ENCODE measurements at places on chromosomes 3 and 15. TPM values are rescaled to one million over a fixed set of nuclear protein-coding genes. Genes with fewer than 3 reads are reported as not detected.

DNA sequence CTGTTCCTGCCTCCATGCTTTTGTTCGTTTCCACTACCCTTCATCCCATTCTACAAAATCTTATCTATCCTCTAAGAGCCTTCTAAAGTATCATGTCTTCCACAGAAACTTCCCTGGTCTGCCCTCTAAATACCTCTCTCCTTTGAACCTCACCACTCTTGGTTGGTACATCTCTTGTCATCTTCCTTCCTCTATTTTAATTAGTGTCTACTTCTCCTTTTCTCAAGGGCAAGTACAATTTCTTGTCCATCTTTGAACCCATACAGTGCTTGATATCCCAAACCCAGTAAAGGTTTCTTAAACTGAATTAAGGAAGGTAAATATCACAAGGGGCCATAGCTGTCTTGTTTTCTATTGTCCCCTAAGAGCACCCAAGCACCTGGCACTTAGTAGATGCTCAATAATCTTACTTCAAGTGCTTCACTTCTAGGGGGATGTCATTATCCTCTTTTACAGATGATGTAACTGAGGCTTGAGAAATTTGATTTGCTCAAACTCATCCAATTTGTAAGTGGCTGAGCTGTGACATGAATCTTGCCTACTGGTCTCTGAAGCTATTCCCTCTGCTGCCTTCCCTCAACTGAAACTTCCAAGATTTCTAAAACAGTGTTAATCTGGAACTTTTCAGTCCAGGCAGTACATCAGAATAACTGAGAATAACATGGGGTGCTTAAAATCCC is 2.6 kb upstream of the DAPK2 start:
- DNase-seq, result no peak
- H3K36me3 ChIP-seq, result no peaks in the 10 kb centered on the region
- peaks cover 18% of the 10 kb centered on the region for H3K4me1 ChIP-seq
- H3K4me3 ChIP-seq, result no peak overlapping the region

- H3K36me3 ChIP-seq, result peaks cover 12% of the 10 kb centered on the region
- H3K27me3 ChIP-seq, result no peaks in the 10 kb centered on the region
- no peak for DNase-seq
- H3K4me1 ChIP-seq, result no peaks in the 10 kb centered on the region
These were observed 26.4 kb downstream of the RTF1 start for GRCh38 chr15:41443275-41443674.

The GCSAM gene
- not detected for total RNA-seq

DNA sequence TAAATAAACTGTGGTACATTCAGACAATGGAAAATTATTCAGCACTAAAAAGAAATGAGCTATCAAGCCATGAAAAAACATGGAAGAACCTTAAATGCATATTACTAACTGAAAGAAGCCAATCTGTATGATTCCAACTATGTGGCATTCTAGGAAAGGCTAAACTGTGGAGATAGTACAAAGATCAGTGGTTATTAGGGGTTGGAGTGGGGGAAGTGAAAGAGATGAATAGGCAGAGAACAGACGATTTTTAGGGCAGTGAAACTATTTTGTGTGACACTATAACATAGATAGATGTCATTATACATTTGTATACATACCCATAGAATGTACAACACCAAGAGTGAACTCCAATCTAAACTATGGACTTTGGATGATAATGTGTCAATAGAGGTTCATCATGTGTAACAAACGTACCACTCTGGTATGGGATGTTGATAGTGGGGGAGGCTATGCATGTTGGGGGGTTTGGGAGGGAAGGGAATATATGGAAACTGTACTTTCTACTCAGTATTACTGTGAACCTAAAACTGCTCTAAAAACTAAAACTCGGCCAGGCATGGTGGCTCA is 29.0 kb downstream of the RAB27A start:
- H3K4me3 ChIP-seq, result no peak overlapping the region
- H3K4me1 ChIP-seq, result peaks cover 2% of the 10 kb centered on the region
- H3K36me3 ChIP-seq, result peaks cover 9% of the 10 kb centered on the region
- DNase-seq, result no peak

The TGM4 gene
- total RNA-seq, result not detected

Data from endothelial cell (in vitro differentiated cells).